GM23338 (cell line): ENCODE measurements at places on chromosomes 6 and 20.

DNA sequence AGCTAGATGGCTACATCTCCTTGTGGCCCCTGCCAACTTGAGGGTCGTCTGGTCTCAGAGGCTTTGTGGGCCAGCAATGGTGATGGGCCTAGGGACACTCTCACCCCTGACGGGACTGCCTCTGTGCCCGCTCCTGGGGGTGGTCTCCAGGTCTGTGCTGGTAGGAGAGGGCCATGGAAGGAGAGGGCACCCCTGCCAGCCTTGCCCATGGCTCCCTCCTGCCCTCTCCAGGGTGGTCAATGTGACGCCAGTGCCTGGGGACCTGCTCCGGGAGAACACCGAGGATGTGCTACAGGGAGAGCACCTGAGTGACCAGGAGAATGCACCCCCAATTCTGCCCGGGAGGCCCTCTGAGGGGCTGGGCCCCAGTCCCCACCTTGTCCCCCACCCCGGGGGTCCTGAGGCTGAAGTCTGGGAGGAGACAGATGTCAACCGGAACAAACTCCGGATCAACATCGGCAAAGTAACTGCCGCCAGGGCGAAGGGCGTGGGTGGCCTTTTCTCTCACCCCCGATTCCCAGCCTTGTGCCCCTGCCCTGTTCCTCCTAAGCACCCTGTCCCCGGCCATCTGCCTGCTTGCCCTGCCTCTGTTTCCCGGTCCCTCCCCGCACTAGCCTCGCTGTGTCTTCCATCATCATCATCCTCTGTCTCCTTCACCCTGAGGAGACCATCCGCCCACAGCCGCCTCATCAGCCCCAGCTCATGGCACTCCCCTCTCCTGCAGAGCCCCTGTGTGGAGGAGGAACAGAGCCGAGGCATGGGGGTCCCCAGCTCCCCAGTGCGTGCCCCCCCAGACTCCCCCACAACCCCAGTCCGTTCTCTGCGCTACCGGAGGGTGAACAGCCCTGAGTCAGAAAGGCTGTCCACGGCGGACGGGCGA is 15.8 kb downstream of the TTBK1 start:
- no peak for DNase-seq

DNA sequence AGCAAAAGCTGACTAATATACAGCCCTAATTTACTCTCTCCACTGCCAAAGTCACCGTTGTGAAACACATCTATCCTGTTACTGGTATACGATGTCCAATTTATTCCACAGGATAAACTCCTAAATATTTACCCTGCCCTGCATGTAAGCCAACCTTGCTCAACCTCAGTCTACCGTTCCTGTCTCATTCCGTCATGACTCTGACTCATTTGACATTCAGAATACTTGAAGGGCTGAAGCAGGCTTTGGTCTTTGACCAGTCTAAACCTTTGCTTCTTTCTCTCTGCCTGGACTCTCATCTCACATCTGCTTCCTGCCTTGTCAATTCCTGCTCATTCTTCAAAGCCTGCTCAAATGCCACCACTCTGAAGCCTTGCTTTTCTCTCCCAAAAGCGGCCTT is 157.5 kb downstream of the SCP2D1 start:
- no peak for DNase-seq

DNA sequence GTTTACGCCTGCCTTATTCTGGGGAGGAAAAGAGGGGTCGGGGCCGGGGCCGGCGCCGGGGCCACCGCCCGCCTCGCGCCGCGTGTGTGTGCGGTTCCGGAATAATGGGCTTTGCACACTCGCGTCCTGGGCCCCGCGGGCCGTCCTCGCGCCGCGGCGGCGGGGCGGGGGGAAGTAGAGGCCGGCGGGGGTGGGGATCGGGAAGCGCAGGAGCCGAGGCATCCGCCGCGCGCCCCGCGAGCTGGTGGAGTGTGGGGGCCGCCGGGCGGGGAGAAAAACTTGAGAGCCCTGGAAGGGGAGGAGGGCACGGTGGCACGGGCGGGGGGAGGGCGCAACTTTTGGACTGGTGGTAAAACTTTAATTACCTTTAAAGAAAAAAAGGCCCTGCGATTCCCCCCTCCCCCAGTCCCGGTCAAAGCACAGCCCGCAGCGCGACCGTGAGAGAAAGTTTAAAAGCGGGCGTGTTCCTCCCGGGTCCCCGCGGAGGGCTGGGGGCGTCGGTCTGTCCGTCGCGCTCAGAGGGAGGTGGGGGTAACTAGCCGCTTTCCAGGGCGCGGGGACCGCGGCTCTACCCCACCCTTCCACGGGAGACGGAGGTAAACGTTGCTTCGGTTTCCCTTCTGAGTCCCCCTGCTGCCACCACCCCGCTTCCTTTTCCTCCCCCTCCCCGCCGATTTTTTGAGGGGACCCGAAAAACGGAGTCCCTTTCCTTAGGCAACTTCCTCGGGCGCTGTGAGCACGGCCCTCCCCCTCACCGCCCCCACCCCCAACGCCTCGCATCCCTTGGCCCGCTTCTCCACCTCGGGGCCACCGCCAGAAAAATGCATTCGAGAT is 1.9 kb downstream of the L3MBTL3 start:
- peak; percentile 35 for DNase-seq

GRCh38 chr20:24129641-24130040 is 141.1 kb upstream of the GGTLC1 start:
- DNase-seq: no peak

- no peak for DNase-seq
Measured at GRCh38 chr6:111714416-111715270, 109.0 kb upstream of the TRAF3IP2 start.

GRCh38 chr6:20326422-20326728 is 75.3 kb upstream of the E2F3 start:
- DNase-seq: no peak
